ENCODE measurements at places on chromosomes 6 and 20. TPM values are rescaled to one million over a fixed set of nuclear protein-coding genes. Genes with fewer than 3 reads are reported as not detected.

GRCh38 chr6:81984599-81984998, 232.1 kb upstream of the TENT5A start:
- peaks cover 2% of the 10 kb centered on the region for H3K4me1 ChIP-seq
- no peak overlapping the region for H3K4me3 ChIP-seq
- DNase-seq = no peak
- no peaks in the 10 kb centered on the region for H3K36me3 ChIP-seq
- H3K27me3 ChIP-seq = no peaks in the 10 kb centered on the region

GRCh38 chr20:46803123-46804020, 91.3 kb upstream of the EYA2 start:
- H3K27ac ChIP-seq = no peak overlapping the region
- H3K4me1 ChIP-seq = no peaks in the 10 kb centered on the region
- H3K4me3 ChIP-seq = no peak overlapping the region
- H3K27me3 ChIP-seq = peaks cover 41% of the 10 kb centered on the region
- no peaks in the 10 kb centered on the region for H3K36me3 ChIP-seq

DNA sequence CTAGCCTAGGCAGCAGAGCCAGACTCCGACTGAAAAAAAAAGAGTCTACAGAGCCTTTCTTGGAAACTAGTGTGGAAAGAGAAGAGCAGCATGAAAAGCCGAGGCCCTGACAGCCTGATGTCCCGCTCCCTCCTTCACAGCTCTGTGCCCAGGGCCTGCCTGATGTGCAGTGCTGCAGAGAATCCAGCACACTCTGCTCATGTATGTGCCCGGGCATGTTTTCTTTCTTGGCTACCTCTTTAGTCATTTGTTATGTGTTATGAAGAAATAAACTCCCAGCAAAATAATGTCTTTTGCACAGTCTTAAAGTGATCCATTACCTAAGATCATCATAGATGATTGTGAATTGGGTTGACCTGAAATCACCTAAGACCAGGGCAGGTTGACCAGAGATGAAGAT, 78.1 kb upstream of the EZR start:
- no peaks in the 10 kb centered on the region for H3K36me3 ChIP-seq
- H3K4me1 ChIP-seq = no peaks in the 10 kb centered on the region
- DNase-seq = no peak
- H3K27me3 ChIP-seq = no peaks in the 10 kb centered on the region
- H3K27ac ChIP-seq = no peak overlapping the region

DNA sequence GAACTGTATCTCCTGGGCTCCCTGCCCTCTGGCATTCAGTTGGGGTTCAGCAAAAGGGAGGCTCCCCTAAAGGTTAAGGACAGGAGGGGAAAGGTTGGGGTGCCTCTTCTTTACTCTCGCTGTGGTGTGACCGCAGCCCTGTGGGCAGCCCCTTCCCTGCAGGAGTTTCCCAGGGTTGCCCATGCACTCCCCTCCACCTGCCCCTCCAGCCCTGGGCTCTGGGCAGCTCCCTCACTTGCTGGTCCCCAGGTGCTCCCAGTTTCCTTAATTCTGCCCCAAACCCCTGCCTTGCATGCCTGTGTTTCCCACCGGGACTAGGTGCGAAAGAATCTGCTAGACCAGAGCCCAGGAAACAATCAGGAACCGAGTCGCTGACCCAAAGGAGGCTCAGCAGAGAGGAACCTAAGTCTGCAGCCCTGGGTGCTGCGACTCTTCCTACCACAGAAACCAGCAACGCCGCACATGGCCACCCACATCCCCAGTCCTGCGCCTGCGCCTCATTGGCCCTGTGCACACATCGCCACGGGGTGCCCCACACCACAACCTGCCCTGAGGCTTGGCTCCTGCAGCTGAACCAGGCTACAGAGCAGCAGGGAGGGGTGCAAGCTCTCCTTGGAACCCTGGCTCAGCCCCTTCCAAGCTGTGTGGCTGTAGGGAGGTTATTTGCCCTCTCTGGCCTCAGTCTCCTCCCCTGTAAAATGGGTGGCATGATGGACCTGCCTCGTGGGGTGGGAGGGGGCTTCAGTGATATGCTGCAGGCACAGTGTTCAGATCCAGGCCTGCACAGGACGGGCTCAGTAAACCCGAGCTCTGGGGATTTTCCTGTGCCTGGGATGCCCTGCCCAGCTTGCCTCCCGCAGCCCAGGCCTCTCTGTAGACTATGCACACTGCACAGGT, 487.6 kb downstream of the PREX1 start:
- H3K27ac ChIP-seq = no peak overlapping the region
- H3K4me3 ChIP-seq = no peak overlapping the region
- no peaks in the 10 kb centered on the region for H3K36me3 ChIP-seq

DNA sequence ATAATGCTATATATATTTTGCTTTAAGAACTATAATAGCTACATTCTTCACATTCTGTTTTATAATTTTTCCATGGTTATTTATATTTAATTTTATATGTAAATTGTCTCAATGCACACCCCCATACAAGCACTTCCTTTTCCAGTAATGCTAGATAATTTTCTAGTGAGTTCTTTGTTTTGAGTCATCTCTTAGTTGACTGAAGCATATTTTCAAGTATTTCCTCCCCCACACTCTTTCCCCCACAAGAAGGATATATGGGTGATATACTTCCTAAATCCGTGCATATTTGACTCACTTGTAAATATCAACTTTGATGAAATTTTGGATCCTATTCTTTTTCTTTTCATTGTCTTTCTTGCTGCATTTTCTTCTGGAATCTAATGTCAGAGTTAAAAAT, 82.1 kb upstream of the SRSF6 start:
- H3K27me3 ChIP-seq = no peaks in the 10 kb centered on the region
- no peak overlapping the region for H3K27ac ChIP-seq
- H3K36me3 ChIP-seq = no peaks in the 10 kb centered on the region
- no peak overlapping the region for H3K4me3 ChIP-seq
- DNase-seq = peak; percentile 43

DNA sequence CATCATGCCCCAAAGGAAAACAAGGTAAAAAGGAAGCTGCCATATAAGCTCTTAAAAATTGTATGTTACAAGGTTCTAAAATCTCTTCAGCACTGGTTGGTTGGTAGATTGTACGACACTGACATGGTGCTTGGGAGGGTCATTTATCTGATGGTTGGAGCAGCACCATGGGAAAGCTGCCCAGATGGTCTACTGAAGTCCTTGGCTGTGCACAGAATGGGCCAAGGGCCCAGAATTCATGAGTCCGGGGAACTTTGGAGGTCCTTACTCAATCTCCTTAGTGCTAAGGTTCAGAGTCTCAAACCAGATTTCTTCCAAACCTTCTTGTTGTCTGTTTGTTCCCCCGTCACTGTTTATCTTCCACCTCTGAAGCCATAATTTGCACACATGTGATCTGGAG, 314.4 kb downstream of the ESR1 start:
- H3K27me3 ChIP-seq = no peaks in the 10 kb centered on the region
- no peaks in the 10 kb centered on the region for H3K4me1 ChIP-seq
- no peak for DNase-seq

The NKX2-2 gene
- total RNA-seq = not detected
